ENCODE measurements at places on chromosomes 5 and 9.

- no peak for DNase-seq
Measured at GRCh38 chr5:140322751-140323731, 20.1 kb upstream of the PFDN1 start.

GRCh38 chr5:131289738-131290137, 25.9 kb downstream of the CDC42SE2 start:
- no peak for DNase-seq

DNA sequence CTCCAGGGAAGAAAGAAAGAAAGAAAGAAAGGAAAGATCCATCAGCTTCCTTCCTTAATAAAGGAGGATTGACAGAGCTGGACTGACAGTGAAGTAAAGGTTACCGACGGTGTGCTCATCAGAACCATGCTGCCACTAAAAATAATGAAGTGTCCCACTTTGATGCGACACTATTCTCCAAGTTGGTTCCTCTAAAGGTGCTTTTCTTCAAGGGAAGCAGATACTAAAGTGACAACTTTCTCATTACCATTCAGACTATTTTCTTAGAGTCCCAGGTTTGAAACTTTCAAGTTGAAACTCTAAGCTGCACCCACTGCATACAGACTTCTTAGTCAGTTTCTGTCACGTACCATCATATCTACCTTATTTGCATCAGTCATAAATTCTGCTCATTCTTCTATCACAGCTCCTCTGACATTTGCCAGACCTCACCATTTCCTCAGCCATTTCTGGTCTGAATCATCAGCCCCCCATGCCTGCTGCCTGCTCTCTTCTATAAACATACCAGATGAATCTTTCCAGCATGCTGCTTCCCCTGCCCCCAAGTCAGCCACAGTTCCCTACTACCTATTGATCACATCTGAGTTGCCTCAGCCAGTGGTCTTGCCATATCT, 177.6 kb downstream of the DEPDC1B start:
- DNase-seq, result no peak

GRCh38 chr9:15572200-15572770, 19.4 kb downstream of the CCDC171 start:
- DNase-seq, result peak; percentile 22

DNA sequence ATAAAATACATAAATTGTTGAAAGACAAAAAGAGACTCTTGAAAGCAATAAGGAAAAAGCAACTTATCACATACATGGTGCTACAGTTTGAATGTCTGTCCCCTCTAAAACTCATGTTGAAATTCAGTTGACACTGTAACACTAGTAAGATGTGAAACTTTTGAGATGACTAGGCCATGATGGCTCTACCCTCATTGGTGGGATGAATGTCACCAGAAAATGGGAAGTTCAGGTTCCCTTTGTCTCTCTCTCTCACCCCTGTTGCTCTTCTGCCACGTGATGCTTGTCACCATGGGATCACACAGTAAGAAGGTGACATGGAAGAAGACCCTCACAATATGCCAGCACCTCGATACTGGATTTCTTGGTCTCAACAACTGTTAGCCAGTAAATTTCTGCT, 50.3 kb upstream of the SPTLC1 start:
- no peak for DNase-seq

DNA sequence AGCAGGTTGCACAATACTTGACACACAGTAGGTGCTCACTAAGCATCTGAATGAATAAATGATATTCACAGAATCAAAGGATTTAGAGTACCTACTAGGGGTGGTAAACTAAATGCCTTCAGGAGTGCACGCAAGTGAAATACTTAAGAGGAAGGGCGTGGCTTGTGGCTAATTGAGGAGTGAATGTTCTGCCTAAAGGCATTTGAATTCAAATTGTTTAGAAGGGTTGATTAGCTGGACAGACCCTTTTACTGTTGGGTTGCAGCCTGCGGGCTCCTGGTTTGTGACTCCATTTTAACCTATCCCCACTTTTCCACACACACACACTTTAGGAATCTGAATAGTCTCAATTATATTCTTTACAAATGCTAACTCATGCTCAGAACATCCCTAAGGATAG, 63.1 kb downstream of the PPP2R2B start:
- DNase-seq, result no peak

- no peak for DNase-seq
Measured at GRCh38 chr5:6484446-6484845, 35.8 kb downstream of the UBE2QL1 start.

DNA sequence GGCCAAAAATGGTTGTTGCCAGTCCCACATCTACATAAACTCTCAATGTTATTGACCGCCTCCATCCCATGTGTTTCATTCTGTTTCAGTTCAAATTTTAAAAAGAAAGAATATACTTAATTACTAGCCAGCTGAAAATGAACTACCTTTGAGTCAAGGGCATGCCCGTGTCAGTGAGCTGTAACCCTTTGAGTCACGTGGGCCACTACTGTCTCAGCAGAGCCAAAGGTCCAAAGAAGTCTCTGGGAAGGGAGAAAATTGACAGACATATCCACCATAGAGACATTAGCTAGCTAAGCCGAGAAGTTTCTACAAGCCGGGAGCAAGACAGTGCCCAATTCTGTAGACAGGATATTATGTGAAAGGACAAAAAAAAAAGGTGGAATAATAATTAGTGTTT, 59.7 kb downstream of the NIM1K start:
- DNase-seq, result no peak

GRCh38 chr9:101478906-101479305, 43.3 kb upstream of the ALDOB start:
- no peak for DNase-seq

DNA sequence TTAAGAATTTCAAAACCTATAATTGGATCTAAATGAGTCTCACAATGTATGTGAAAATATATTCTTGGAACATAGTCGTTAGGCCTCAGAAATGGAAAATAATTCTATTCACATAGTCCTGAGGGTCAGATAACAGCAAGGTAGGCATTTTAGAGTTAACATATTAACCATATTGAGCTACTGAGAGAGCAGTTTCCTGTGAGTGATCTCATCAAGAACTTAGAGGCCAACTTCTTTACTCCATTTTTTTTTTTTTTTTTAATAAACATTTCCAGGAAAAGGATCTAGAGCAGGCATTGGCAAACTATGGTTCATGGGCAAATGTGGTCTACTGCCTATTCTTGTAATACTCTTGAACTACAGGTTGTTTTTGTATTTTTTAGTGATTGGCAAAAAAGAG, 26.6 kb downstream of the RAB24 start:
- DNase-seq, result no peak

- no peak for DNase-seq
Measured at GRCh38 chr5:11143456-11144267, 382.6 kb upstream of the DAP start.

DNA sequence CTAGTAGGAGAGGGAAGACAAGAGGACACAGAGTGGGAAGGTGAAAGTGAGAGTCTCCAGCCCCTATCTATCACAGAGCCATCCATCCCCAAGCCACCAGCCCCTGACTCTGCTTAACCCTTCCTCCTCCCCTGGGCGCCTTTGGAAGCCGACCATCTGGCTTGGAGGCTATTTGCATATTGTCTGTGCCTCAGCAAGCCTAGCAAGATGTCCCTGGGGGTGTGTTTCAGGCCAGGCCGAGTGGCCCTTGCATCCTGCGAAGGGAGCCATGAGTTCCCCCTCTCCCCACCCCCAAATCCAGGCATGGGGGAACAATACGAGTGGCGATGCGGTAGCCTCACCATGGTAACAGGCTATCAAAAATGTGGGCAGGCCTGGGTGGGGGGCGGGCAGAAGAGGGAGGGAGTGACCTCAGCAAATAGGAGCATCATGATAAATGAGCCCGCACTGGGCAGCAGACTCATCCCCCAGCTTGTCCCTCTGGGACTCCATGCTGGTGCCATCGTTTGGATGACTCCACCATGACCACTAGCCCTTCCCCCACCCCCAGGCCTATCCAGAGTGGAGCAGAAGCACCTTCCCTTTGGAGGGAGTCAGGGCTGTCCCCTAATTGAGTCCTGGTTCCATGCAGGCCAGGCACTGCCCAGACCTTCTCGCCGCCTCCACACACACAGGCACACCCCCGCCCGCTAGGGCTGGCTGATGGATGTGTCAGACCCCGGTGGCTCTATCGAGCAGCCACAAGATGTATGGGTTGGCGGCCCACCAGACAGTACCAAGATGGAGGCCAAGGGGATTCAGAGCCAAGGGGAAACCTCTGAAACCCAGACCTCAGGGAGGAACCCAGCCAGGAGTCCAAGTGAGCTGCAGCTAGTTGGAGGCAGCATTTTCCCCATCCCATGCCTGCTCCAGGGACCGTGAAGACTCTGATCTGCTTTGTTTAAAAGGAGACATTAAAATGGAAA, 14.6 kb downstream of the URM1 start:
- DNase-seq, result no peak

All from NCI-H2081 treated with DMSO at 0.1 percent for 48 hours (cell line).